ENCODE measurements at places on chromosomes 16 and 17. TPM values are rescaled to one million over a fixed set of nuclear protein-coding genes. Genes with fewer than 3 reads are reported as not detected.

The TP53TG3F gene
- not detected for total RNA-seq

The GPRC5C gene
- total RNA-seq = 40.1 TPM

The NPB gene
- total RNA-seq = 5.2 TPM

The WFIKKN1 gene
- total RNA-seq = under 0.01 TPM

The MLKL gene
- total RNA-seq = 12.7 TPM

The CBX2 gene
- 4.9 TPM for total RNA-seq

The PPP1R27 gene
- total RNA-seq = not detected

The NTN1 gene
- 0.89 TPM for total RNA-seq

The TBC1D3H gene
- not detected for total RNA-seq

The MRPL27 gene
- 90.3 TPM for total RNA-seq

The FSCN2 gene
- not detected for total RNA-seq

The FNDC8 gene
- total RNA-seq = not detected

All from mesangial cell (primary cell).